ENCODE measurements at places on chromosomes 6 and 20.

- DNase-seq: no peak
These were observed 384.1 kb downstream of the LAMA2 start for GRCh38 chr6:129267028-129267427.

DNA sequence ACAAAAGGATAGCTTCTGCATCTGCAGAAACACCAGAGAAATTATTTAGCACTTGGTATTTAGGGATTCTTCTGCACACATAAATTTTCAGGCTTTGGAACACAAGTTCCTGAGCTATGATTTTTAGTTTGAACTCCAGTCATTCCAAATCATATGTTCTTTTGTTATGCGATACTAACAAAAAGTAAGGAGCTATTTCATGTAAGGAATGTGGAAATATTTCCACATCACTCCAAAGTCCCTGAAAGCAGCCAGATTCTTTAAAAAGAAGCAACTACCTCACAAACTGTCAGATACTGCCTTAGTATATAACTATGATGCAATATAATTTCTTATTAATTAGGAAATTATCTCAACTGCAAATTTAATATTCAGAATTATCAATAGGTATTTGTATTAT lies 106.9 kb downstream of the RNGTT start:
- DNase-seq: no peak

DNA sequence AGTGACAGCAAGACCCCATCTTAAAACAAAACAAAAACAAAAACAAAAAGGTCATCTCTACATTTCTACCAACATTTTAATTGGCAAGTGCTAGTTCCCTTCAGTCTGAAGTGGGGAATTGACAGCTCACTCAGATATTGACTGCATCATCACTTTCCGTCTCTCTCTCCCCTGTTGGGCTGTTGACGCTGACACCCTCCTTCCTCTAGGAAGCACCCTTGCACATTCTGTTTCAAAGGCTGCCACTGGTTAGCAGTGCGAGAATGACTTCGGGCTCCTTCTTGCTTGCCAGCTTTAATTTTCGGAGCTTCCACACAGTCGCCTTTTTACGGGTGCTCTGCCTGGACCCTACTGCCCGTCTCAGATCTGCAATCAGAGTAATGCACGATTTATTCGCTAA lies 96.6 kb upstream of the INSM1 start:
- no peak for DNase-seq

DNA sequence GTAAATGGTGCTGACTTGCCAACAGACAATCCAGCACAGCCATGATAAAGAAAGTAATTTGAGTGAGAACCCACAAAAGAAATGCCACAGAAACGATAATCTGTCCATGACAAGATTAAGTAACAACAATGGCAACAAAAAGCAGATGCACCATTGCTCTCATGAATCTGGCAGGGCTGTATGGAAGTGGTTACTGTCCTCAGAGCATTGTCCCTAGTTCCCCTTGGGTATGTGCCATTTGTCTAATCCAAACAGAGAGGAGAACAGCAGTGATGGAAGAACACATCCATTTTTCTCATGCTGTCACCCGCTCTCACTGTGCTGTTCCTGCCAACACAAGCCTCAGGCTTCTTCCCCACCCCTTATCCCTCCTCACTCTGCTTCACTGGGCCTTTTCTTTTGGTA lies 65.8 kb downstream of the REV3L start:
- DNase-seq: no peak

- DNase-seq: no peak
These were observed 106.3 kb upstream of the CD93 start for GRCh38 chr20:23192469-23192868.

DNA sequence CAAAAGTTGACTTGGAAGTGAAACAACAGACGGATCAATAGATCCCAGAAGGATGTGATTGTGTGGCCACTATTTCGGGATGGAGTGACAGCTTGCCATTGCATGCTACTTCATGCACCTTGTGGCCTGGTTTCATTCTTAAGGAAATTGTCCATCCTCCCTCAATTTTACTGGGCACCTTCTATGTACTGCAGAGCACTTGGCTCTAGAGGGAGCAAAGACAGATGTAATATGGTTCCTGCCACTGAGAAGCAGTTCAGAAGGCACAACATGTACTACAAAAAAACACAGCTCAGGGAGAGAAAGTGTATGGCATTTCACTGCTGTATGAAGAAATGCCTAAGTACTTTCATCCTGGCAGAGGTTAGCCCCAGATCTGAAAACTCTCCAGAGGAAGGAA lies 91.9 kb downstream of the FOXA2 start:
- DNase-seq: no peak

DNA sequence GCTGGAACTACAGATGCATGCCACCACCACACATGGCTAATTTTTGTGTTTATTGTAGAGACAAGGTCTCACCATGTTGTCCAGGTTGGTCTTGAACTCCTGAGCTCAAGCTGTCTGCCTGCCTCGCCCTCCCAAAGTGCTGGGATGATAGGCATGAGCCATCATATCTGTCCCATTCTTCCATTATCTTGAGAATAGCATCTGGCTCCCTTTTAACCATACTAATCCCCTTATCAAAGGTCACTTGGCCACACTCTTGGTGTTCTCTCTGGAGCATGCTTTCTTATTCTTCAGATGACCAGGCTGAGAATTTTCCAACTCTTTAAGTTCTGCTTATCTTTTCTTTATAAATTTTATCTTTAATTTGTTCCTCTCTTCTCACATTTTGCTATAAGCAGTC lies 15.9 kb upstream of the TRERF1 start:
- DNase-seq: no peak

GRCh38 chr6:156978948-156979347 lies 201.8 kb downstream of the ARID1B start:
- no peak for DNase-seq

GRCh38 chr6:1601158-1602048 lies 8.3 kb upstream of the FOXC1 start:
- no peak for DNase-seq

- DNase-seq: no peak
These were observed 358.9 kb upstream of the SASH1 start for GRCh38 chr6:147983581-147984366.

DNA sequence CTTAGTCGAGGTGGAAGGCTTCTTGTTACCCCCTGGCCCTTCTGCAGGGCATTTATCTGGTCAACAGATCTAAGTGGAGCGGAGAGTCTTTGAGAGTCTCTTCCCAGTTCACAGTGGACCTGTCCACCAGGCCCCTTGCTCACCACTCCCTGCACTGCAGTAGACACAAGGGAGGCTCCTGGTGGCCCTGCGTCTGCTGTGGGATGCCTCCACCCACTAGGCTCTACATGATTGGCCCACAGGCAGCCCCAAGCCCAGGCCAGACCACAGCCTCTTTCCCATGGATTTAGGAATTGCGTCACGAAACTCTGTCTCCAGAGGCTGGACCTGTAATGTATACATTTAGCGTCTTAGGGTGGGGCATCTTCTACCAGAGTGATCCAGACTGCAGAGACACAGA lies 28.4 kb downstream of the TBC1D7 start:
- DNase-seq: no peak

DNA sequence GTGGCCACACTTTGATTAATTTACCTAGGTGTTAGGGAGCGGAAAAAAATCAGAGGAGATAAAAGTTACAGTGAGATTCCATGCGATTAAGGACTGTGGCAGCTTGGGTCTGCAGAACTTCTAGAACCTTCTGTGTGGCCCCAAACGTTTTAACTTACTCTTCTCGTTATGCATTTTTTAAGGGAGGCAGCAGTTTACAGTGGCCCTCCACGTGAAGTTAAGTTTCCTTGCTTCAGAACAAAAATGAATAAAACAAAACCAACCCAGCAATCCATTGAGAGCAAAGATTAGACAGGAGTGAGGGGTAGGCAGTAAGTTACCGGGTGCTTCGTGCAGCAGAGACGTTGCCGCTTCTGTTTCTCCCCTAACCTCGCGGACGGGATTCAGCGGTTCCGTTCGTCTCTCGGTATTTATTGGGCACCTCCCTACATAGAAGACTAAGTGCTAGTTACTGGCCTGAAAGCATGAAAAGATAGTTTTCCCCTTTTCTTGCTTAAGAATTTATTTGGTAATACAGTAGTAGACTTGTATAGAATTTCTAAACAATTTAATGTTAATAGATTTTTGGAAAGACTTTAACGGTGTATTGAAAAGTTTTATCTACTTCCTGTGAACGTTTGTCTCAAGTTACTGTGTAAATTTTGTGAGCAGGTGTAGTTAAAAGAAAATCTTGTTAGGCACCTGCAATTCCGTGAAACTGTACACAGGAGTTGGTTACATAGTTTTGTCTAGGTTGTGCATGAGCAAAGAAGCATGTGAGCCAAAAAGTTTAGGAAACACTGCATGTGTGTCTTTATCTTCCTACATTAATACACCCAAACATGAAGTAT lies 1.1 kb downstream of the BAG2 start:
- DNase-seq: no peak

GRCh38 chr6:128493877-128494276 lies 26.5 kb downstream of the PTPRK start:
- DNase-seq: no peak

- no peak for DNase-seq
These were observed 387.8 kb downstream of the BMP2 start for GRCh38 chr20:7155282-7155681.

GRCh38 chr6:70231311-70231710 lies 71.6 kb downstream of the COL9A1 start:
- DNase-seq: no peak

- DNase-seq: no peak
These were observed 2.7 kb upstream of the RBM24 start for GRCh38 chr6:17278289-17279063.

- no peak for DNase-seq
These were observed 81.7 kb upstream of the THBS2 start for GRCh38 chr6:169335301-169335700.

DNA sequence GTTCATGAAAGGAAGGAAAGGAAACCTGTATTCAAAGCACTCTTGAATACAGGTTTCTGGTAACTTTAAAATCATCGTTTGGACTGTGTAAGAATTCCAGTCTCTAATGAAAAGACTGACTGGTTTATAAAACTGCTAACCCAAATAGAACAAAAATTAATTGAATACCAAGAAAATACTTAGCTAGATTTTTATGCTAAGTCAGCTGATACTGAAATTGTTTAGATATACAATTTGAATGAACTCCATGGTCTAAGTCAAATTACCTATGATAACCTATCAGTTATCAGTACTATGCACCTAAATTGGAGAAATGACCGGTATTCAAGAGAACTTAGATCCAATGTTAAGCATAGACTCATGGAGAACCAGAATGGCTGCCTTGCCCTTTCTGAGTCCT lies 338.3 kb downstream of the RNF144B start:
- DNase-seq: no peak

- no peak for DNase-seq
These were observed at the start of gene ARG1 for GRCh38 chr6:131572686-131573415. Gene ARG1, plus strand, starts transcription at chr6:131573226. Its CDS starts 57 bp downstream, at chr6:131573283.

DNA sequence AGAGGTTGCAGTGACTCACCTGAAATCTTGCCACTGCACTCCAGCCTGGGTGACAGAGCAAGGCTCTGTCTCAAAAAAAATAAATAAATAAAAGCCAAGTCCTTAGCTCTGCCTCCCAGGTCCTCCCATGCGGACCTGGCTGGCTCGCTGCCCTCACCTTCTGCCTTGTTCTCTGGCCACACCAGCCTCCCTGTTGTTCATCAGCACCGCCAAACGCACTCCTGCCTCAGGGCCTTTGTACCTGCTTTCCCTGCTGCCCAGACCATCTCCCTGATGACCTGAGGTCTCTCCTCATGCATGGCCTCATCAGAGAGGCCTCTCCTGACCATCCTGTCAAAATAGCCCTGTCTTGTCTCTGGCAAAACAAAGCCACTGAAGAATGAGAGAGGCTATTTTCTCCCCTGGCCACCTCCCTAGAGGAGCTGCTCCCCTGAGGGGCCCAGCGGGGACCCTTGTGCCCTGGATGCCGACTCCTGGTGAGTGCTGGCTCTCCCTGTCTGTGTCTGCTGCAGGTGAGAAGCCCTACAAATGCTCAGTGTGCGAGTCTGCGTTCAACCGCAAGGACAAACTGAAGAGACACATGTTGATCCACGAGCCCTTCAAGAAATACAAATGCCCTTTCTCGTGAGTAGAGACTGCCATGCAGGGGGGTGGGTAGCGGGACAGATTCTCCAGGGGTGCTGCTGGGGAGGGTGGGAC lies 22.6 kb upstream of the CHMP4B start:
- no peak for DNase-seq

DNA sequence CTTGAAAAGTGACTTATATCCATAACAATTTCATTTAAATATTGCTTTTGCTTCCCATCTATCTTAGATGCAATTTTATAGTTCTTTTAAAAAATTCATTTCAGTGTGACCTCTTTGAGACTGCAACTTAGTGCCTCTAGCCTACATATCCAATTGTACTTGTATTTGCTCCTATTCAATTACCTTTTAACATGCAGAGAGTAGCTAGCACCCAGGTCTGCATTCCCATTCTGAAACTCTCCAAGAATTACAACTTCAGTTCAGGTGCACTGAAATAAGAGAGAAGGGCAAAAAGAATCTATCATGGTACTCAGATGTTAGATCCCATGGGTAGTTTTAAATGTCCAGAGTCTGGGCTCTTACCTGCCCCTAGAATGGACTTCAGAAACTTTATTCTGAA lies 765.4 kb upstream of the SLC35B3 start:
- DNase-seq: no peak

Data from stimulated activated CD8-positive, alpha-beta memory T cell treated with anti-CD3 and anti-CD28 coated beads, Interleukin-15, amount 100 ng/mL, for 1 hour (primary cell).